ENCODE measurements at places on chromosomes 1 and 21.

- no peak for DNase-seq
These were observed 67.4 kb downstream of the SASS6 start for GRCh38 chr1:100065183-100065968.

DNA sequence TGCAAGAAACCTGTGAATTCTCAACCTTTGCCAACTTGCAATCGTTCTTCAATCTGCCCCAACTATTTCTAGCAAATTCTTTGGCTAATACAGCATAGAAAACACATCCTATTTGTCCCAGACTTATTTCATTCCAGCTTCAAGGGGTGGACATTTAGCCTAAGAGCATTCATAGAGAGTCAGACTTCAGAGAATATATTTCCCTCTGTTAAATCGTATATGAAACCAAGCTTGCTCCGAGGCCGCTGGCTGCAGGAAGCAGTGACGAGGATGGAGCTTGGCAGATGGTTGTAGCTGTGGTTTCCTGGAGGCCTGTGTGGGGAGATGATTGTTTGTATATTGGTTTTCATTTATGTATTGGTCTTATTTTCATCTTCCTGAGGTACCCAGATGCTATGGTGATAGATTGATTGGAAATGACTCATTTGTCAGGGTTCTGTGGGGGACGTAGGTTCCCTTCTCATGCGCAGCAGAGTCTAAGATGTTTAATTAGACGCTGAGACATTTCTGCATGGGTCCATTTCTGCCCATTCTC is 26.1 kb downstream of the MAN1C1 start:
- peak; percentile 35 for DNase-seq

DNA sequence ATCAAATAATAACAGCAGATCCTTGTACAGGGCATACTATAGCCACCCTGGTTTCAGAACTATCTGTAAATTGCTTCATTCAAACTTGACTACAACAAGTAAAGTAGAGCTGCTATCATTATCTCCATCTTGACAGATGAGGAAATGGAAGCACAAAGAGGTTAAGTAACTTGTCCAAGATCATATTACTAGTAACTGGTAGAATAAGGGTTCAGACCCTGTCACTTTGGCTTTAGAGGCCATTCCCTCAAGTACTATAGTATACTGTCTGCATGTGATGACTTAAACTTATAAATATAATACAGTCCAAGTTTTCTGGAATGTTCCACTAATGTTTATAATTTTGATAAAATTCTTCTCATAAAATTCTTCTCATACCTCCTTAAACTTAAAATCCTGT is 24.8 kb downstream of the PGM1 start:
- no peak for DNase-seq

DNA sequence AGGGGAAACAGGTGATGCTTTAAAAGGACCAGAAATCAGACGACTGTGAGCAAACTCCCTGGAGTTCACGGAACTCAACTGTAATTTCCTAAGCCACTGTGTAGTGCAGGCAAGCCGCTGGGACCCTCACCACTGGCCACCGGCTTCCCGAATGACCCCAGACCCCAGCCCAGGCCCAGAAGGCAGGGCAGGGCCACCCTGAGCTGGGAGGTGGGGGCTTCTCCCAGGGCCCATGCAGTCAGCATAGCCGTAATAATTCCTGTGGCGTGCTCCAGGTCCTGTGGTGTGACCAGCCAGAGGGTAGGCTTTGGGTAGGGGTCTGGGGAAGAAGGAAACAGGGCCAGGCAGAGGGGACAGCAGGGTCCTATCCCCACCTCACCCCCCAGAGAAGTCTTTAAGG is 3.5 kb upstream of the ARF1 start:
- no peak for DNase-seq

DNA sequence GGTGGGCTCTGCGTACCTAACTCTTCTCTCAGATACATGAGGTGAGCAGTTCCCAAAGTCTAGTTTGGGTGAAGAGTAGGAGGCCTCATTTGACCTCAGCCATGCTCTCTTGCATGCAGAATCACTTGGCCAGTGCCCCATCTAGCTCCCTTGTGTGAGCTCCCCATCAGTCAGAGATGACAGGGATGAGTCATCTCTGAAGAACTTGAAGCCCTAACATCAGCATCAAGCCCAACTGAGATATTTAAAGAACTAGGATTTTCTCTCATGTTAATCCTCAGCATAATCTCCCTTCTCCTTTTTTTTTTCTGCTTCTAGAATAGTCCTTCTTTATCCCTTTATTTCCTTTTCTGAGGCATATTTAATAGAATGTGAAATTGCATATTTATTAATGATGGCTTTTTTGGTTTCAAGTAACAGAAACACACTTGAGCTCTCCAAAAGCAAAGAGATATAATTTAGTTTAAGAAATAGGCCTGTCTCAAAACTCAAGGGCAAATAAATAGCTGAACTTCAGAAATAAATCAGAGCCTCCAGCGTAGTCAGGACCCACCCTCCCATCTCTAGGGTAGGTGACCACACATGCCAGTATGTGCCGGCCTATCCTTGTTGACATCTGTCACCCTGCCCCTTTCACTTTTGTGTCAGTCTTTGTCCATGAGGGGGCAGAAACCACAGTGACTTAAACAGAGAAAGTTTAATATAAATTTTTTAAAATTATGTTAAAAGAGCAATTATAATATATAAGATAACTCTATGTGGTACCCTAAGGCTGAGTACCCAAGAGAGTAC is 112.3 kb downstream of the TSEN15 start:
- DNase-seq: peak; percentile 61

GRCh38 chr1:194512957-194513356 is 1326.5 kb upstream of the B3GALT2 start:
- DNase-seq: peak; percentile 16

GRCh38 chr1:17846341-17846740 is 91.2 kb downstream of the ACTL8 start:
- no peak for DNase-seq

DNA sequence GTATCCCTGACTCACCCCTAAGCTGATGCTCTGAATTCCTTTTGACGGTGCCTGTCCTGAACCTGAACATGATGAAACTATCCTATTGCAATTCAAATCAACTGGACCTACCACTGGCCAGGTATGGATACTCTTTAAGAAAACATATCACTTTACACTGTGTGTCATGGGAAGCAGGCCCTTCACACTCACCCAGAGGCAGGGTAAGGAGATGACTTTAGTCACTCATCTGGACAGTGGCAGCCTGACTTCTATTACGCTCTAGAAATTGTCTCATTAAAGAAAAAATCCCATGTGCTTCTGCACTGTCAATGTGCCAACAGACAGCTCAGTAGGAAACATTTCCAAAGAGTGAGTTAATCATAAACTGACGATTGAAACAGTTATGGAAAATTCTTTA is 94.3 kb downstream of the VAV3 start:
- DNase-seq: no peak

DNA sequence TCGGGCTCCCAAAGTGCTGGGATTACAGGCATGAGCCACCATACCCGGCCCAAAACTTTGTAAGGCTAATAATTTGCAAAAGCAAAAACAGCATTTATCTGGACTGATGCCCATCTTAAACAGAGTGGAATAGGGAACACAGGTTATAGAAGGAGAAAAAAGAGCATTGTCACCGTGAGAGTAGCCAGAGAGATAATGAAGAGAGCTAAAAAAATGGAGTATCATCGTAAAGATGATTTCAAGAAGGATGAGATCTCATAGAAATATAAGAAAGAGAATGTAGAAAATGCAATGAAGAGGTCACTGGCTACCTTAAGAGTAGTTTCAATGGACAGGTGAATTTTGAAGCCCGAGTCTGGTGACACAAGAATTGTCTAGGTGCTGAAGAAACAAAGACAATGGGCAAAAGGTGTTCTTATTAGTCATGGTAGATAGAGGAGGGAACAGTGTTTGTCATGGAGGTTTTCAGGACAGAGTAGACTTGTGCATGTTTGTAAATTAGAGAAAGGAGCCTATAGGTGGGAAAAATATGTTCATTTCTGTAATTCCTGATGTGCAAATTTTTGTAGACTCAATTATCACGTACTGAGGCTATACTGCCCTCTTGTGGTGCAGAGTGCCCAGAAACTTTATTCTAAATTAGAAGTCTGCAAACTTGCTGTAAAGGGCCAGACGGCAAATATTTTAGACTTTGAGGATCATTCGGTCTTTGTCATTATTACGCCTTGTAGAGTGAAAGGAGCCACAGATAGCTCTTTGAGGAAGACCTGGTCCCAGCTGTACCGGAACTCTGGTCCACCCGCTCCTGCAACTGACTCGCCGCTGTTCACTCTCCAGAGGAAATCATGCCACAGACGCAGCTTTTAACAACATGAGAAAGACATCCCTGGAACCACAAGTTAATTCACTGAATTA is 8.1 kb upstream of the TMEM183A start:
- peak; percentile 5 for DNase-seq

DNA sequence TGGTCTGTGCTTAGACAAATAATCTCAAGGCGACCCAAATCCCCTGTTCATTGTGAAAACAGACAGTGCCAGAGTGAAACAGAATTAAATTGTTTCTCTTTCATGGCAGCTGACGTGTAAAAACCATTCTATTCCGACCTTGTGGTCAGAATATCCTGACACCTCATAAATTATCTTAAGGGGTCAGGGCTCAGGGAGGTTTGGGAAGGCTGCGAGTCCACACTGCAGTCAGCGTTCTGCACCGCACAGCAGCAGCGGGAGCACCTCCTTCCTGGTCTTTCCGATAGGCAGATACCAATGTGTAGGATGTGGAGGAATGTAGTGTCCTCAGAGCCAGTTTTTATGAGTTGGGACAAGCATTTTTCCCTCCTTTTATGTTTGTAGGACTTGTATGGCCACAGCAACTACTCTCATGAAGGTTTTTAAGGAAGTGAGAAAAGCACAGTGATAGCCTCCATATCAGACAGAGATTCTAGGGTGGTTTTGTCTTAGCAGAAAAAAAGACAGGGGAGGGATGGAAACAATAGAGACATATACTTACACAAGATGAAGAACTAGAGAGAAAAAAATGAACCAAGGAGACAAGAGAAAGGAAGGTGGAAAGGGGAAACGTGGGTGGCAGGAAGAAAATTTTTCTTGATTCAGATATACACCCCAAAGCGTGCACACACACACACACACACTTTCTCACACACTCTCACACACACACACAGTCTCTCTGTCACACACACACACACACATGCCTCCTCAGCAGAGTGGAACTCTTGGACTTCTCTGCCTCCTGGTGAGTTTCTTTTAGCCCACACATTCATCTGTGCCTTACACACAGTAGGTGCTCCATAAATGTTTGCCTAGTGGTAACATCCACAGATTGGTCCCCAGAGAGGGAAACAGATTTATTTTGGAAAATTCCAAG is 68.6 kb downstream of the NTMT2 start:
- no peak for DNase-seq

GRCh38 chr1:246748867-246749266 is 24.7 kb downstream of the SCCPDH start:
- no peak for DNase-seq

DNA sequence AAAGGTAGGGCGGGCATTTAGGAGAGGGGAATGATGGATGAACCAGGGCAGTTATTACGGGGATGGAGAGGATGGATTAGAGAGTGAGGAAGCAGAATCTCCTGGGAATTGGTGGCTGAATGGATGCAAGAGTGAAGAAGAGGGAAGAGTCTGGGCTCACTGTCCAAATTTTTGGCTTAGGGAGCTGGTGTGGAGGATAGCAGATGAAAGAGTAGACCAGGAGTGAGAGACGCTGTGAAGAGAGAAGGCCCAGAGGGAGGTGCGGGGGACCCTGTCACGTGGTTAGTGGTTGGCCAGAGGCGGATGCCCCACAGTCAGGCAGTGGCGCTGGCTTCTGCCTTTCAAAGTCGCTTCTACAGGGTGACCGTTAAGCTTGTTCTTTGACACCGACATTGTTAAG is 78.4 kb downstream of the PEX14 start:
- no peak for DNase-seq

DNA sequence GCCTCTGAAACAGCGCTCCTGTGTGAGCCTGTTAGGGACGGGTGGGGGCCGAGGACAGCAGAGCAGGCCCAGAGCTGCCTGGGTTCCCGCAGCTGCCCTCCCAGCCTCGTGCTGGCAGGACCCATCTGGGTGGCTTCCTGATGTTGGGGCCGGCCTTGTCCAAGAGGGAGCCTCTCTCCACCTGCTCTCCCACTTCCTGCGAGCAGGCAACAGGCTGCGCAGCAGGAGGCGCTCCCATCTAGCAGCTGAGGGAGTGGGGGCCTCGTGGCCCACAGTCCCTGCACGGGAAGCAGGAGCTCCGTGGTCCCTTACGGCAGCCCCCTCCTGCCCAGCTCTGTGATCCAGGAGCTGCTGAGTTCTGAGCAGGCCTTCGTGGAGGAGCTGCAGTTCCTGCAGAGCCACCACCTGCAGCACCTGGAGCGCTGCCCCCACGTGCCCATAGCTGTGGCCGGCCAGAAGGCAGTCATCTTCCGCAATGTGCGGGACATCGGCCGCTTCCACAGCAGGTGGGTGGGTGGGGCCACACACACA is 68.0 kb downstream of the TRIM11 start:
- DNase-seq: no peak

GRCh38 chr1:43441166-43441893 is 12.4 kb downstream of the HYI start:
- no peak for DNase-seq

- no peak for DNase-seq
These were observed 20.4 kb downstream of the LEPR start for GRCh38 chr1:65440915-65441314.

DNA sequence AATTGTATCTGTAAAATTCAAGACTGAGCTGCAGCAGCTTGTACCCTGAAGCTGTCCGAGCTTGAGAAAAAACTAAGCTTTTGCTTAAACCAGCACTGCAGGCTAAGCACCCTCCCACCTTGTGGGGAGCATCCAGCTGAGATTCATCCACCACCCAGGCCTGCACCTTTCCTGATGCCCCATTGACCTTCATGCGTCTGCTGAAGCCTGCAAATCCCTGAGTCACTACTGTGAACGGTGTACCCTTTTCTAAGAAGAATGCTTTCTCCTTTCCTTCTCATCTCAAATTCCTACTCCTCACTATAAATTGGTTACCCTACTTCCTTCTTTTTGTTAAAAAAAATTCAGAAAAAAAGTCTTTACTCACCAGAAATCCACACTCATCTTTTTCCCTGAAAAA is 90.9 kb upstream of the RGS18 start:
- DNase-seq: no peak

DNA sequence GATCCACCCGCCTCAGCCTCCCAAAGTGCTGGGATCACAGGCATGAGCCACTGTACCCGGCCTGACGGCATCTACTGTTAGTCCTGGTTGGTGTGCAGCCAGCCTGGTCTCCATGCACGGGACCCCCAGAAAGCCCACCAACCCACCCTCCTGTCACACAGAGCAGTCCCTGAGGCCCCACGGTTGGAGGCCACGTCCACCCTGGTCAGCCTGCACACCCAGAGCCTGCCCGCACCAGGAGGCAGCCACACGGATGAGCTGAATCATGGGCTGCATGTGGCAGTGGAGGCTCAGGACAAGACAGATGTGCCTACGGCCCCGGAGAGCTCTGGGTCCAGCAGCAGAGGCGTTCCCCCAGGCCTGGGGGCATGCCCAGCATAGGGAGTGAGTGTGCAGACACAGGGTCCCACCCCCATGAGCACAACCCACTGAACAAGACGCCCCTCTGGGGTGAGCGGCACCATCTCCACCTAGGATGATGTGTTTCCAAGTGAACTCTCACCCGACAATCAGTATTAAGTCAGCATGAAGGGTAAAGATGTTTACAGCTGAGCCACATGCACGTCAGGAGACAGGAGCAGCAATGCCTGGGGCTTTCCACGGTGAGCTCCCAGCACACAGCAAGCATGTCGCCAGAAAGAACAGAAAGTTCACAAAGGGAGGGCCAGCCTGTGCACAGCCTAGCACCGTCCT is 102.1 kb downstream of the WDR4 start:
- no peak for DNase-seq

- no peak for DNase-seq
These were observed 89.7 kb upstream of the IFFO2 start for GRCh38 chr1:19045898-19046880.

Measured in skeletal muscle cell (primary cell).